ENCODE measurements at places on chromosomes 12 and 14.

DNA sequence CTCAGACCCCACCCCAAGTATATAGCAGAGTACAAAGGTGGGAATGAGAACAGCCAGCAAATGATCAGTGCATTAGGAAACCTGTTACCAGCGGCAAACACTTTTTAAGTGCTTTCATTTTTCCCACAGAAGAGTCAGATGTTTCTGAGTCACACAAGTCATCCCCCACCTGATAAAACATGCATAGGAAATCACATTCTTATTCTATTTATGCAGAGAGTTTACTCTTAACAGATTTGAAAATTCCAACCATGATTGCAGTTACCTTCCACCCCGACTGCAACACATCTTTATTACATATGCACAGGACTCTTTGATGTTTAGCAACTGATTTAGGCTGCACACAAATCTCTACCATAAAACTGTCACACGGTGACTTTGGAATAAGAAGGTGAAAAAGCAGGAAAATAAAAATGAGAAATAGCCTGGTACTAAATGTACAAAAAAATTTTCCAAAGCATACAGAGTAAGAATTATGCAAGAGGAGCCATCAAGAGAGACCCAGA lies 236.4 kb downstream of the PAWR start:
- no peak for DNase-seq

GRCh38 chr12:86663173-86663572 lies 407.0 kb upstream of the MGAT4C start:
- DNase-seq, result no peak

- DNase-seq, result no peak
These were observed 18.6 kb downstream of the GSTZ1 start for GRCh38 chr14:77339407-77339806.

GRCh38 chr14:86794689-86795088 lies 1198.3 kb downstream of the GALC start:
- DNase-seq, result no peak

DNA sequence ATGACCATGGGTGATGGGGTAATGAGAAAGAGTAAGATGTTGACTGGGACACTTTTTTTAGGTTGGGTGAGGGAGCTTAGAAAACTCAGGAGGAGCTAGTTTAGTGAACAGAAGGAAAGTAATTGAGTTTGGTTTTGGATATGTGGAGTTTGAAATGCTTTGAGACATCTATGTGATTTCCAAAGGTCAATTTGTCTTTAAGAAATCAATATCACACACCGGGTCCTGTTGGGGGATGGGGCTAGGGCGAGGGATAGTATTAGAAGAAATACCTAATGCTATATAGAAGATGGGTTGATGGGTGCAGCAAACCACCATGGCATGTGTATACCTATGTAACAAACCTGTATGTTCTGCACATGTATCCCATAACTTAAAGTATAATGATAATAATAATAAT lies 118.4 kb downstream of the ASCL1 start:
- no peak for DNase-seq

- no peak for DNase-seq
These were observed 37.5 kb upstream of the PTGR2 start for GRCh38 chr14:73814153-73814552.

DNA sequence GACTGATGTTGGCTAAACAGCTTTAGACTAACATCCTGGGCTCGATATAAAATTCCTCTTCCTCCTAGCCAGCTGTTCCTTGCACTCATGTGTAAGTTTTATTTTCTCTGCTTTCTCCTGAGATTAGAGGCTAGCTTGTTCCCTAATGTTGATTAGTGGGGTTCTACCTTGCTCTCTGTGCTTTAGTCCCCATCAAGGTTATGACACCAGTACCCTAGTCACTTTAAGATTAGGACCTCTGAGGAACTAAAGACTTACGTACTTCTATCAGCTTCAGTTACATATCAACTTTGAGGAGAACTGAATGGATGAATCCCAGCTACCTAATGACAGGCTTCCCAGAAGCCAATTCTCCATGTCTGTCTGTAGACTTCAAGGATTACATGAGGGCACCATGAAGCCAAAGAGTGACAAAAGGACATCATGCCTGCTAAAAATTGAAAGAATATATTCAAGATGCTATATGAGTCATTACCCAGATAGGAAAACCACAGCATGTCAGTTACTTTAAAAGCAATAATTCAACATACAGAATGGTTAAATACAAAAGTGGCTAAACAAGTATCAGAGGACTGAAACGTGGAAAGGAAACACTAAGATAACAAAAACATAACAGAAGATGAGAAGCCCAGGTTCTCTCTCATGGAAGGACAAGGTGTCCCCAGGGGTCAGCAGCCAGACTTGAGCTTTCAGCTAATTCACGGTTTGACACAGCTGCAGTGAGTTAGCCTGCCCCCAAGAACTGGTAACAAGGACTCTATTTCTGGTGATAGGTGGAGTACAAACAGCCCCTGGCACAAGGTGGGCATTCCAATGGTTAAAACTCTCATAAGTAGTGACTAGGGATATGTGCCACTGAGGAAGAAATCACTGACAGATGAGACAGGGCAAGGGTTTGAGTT lies 20.4 kb downstream of the ADAM20 start:
- DNase-seq, result no peak

DNA sequence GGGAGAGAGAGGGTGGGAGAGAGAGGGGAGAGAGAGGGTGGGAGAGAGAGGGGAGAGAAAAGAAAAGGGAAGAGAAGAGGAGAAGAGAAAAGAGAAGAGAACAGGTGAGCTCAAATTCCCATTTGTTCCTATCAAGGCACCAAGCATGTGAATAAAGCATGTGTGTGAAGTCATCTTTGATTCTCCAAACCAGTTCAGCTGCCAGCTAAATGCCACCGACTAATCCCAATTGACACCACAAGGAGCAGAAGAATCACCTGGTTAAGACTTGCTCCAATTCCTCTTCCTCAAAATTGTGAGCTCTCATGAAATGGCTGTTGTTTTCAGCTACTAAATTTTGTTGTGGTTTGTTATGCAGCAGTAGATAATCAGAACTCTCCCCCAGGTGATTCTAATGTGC lies 188.9 kb downstream of the TMX1 start:
- DNase-seq, result no peak

DNA sequence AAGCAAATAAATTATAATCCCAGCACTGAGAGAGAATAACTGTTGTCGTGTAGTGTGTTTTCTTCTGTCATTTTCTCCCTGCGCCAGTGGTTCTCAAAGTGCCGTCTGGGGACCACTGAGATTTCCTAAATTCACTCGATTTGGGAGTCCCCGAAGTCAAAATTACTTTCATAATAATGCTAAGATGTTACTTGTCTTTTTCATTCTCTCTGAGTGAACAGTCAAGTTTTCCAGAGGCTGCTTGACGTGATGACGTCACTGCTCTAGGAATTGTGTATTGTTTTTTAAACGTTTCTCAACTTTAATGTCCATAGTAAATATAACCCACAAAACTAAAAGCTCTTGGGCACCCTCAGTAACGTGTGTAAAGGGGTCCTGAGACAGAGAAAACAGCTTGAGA lies 796 bp upstream of the POP5 start:
- DNase-seq, result no peak

- no peak for DNase-seq
These were observed 53.5 kb downstream of the RASSF9 start for GRCh38 chr12:85782711-85783110.

GRCh38 chr14:35727764-35728163 lies 81.3 kb downstream of the RALGAPA1 start:
- no peak for DNase-seq

GRCh38 chr12:75990189-75990912 lies 41.2 kb downstream of the PHLDA1 start:
- no peak for DNase-seq

GRCh38 chr14:104239861-104240301 lies 101.5 kb downstream of the KIF26A start:
- DNase-seq, result no peak

DNA sequence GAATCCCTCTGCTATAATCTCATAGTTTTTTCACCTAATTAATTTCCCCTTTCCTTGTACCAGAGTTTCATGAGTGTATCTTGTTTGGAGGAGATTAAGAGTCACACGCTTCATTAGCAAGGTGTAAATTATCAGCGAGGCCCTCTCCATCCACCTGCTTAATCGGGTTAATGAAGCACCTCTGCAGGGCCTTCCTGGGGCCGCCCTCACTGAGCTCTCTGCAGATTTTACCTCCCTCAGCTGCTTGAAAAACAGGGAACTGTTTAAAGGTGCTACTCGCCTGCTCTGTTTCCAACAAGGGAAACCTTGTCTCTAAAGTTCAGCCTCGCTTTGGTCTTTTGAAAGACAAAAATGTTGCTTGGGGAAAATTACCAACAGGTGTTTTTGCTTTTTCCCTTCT lies 35.8 kb downstream of the OTX2 start:
- DNase-seq, result no peak

DNA sequence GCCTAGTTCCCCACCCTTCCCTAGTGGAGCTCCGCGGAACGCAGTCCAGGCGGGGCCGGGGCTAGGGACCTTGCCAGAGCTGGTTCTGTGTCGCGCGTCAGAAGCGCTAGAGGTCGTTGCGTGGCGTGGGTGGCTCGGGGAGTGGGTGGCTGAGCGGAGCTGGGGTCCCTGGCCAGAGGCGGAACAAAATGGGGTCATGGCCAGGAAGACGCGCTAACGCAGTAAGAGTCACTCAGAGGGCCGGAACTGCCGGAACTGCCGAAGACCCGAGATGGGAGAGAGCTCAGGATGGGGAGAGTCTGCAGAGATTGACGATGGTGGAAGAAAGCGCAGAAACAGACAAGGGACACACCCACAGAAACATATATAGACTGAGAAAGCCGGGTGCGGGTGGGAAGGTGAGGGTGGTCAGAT lies 4.8 kb downstream of the DGKA start:
- no peak for DNase-seq

GRCh38 chr14:50769863-50770500 lies 61.0 kb downstream of the NIN start:
- no peak for DNase-seq

DNA sequence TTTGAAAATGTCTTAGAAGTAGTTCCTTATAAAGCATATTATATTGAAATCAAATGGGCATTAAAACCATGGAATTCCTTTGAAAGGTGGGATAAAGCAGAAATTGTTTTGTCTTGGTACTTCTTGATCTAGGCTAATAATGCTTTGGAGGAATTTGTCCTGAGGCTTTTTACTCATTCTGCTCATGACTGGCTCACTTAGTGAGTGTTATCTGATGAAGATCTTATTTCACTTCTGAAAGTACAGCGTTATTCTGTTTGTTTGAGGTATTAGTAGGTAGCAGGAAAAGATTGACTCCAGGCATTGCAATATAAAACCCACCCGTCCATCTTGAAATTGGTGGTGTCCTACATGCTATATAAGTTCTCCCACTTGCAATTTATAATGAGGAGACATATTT lies 5.5 kb downstream of the C12orf71 start:
- DNase-seq, result no peak

- DNase-seq, result peak; percentile 32
These were observed 161.3 kb downstream of the C12orf42 start for GRCh38 chr12:103334466-103334865.

DNA sequence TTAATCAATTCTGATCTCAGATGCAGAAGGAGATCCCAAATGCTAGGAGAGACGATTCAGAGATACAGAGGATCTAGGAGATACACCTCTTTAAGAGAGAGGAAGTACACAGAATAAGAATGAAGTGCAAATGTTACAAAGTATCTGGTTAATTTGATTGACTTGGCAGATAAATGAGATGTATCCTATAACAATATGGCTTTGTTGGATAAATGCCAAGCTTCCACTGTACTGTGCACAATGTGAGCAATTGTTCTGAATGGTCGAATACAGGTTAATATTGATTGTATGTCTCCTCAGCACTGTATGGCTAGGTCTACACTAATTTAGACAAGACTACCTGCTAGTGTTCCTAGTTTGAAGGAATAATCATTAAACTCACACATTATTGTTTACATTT lies 119.6 kb upstream of the PTPRB start:
- DNase-seq, result no peak

- no peak for DNase-seq
These were observed 9.4 kb downstream of the ANKRD9 start for GRCh38 chr14:102500158-102500662.

- no peak for DNase-seq
These were observed 921.2 kb upstream of the FOXG1 start for GRCh38 chr14:27845241-27845850.

DNA sequence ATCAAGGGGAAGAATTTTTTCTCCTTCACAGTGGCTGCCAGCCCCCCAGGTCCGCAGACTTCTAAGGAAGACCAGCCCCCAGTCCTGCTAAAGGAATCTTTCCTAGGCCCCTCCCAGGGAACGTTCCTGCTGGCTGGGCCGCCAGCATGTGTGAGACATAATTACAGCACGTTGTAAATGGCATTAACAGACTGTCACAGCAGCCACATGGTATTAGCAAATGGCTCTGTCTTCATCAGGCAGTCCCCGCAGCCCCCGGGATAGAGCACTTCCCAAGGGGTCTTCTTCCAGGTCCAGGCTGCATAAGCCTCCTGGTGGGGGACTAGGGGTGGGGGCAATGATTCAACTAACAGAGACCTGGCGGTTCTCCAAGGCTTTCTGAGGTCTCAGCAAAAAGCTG lies 34.9 kb upstream of the FAM222A start:
- DNase-seq, result peak; percentile 49

DNA sequence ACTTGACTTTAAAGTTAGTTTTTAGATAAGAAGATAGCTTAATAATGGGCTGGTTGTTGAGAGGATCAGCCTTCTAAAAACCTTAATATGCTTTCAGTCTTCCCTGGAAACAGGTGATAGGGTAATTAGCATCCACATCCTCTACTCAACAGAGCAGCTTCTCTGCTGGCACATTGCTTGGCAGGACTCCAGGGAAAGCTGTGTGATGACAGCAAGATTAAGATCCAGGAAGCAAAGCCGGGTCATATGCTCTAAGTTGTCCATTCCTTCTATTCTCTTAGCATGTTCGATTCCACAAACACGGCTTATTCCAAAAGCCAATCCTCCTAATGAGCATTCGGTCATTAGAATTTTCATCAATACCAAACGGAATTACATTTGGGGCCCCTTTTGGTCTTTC lies 87.0 kb downstream of the HMGA2 start:
- DNase-seq, result no peak

GRCh38 chr14:23209651-23210423 lies 26.4 kb upstream of the SLC7A8 start:
- DNase-seq, result no peak

- no peak for DNase-seq
These were observed 33.2 kb downstream of the RFLNA start for GRCh38 chr12:124328116-124328515.

All from SK-N-DZ (cell line).